ENCODE measurements at places on chromosomes 11 and 22.

DNA sequence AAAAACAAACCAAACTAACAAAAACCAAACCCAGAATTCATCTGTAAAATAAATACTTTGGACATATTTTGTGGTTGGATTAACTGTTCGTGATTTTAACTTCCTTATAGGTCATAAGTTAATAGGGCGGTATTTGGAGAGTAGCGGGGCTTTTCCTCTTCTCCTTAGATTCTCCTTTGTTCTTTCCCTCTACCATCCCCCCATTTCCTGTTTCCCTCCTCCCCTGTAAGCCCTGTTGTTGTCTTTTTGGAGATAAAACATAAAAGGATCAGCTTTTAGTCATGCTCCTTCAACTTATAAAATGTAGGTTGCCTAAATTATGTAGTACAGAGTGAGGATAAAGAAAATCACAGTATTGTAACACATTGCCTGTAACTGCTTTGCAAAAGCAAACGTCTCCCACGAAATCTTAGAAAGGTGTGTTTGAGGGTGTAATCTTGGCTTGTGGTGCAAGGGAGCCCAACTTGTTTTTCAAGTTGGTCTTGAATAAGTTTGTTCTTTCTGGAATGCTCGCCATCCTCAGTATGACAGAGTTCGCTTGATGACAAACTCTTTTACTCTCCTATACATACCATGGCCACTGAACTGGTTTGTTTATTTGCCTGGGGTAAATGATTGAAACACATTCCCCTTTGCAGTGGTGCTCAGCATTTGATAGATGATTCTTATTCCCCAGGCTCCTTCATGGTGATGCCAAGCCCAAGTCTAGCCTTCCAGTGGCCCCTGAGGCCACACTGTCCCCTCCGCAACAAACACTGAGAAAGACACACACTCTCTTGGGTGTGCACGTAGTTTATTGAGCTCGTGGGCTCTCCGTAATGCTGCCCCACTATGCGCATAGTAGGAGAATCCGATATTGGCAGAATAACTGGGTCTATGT lies 49.4 kb downstream of the TEAD1 start:
- DNase-seq = no peak

- no peak for DNase-seq
These were observed 920 bp upstream of the KCNK7 start for GRCh38 chr11:65596520-65596919.

- DNase-seq = no peak
These were observed 93.8 kb downstream of the NECTIN1 start for GRCh38 chr11:119635041-119635740.

DNA sequence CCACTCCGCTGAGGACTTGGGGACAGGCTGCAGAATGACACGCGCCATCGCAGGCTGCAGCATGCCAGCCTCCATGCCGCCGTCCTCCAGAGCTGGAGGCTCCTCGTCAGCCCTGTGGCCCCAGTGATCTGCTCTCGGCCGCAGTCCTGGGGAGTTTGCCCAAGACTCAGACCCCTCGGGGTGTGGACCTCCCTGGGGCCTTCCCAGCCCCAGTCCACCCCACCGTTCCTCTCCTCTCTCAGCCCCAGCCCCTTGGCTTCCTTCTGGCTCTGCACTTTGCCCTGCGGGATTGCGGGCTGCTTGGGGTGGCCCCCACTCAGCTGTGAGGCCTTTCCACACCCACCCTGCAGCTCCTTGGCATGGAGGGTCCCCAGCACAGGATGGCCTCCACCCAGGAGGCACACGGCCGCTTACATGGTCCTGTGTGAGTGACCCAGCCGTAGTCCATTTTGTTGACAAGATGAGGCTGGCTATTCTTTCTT lies 414.9 kb downstream of the TBC1D22A start:
- no peak for DNase-seq

DNA sequence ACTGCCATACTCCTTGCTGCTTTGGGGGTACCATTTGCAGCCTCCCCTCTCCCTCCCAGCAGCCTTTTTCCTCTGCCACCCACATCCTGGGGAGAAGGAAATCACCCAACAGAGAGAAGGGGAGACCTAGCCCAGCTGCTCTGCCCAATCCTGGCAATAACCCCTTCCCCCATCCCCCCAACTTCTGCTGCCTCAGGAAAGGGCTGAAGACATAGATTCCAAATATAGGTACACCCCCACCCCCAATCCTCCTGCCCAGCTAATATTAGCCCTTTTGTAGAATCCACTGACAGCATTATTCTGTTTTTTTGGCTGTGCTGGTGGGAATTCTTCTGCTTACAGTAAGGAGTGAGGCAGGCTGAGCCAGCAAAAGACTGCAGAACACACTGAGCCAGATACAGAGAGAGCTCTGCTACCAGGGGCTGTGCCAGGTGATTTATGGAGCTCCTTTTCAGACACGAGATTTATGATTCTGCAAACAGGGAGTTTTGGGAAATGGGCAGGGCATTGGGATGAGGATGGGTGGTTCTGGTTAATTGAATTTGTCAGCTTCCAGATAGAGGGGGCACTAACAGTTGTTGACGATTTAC lies 164.0 kb downstream of the TENM4 start:
- DNase-seq = no peak

DNA sequence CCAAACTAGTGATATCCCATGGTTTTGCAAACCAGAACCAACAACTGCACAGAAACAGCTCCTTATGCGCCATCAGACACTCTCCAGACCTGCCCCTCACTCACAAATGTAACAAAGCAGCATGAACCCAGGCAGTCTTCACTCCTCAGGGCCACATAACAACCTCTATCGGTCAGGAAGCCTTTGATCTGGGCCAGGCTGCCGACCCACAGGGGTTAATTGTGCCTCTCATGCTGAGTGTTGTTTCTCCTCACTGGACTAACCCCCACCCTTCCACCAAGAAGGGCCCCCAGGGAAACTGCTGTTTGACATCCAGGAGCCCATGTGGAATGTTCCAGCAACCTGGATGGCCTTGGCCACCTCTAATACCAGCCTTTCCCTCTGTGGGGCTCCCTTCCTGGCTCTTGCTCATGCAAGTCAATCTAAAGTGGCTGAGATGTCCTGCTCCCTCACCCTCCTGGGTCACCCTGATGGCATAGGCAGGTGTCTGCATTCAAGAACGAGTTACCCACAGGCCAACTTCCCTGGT lies 7.9 kb upstream of the RGL4 start:
- DNase-seq = no peak

- no peak for DNase-seq
These were observed 4.0 kb upstream of the WNT11 start for GRCh38 chr11:76209973-76210930.

DNA sequence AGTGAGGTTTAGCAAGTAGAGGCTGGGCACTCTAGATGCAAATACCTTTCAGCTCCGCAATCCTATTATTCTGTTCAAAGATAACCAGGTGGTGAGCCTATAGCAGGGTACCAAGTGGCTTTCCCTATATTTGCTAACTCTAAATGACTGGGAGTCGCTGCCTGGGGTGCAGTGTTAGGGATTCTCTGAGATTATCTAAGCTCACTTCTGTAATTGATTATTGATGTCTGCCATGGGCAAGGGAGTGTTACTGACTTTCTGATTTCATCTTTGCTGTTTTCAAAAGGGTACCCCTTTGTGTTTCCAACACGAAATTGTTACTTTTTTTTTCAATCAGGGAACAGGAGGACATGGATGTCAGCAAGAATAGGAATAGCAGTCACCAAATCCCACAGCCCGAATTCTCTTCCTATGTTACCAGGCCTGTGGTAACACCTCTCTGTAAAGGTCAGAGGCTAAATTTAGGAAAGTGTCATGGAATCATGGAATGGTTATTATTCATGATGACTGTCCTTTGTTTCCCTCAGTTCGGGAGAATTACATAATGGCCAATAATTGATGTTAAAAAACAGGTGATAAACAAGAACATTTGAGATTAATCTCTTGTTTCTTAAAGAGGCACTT lies 62.6 kb upstream of the CRYBB3 start:
- DNase-seq = no peak

GRCh38 chr11:47394322-47395222 lies 13.8 kb upstream of the SLC39A13 start:
- DNase-seq = peak; percentile 71

DNA sequence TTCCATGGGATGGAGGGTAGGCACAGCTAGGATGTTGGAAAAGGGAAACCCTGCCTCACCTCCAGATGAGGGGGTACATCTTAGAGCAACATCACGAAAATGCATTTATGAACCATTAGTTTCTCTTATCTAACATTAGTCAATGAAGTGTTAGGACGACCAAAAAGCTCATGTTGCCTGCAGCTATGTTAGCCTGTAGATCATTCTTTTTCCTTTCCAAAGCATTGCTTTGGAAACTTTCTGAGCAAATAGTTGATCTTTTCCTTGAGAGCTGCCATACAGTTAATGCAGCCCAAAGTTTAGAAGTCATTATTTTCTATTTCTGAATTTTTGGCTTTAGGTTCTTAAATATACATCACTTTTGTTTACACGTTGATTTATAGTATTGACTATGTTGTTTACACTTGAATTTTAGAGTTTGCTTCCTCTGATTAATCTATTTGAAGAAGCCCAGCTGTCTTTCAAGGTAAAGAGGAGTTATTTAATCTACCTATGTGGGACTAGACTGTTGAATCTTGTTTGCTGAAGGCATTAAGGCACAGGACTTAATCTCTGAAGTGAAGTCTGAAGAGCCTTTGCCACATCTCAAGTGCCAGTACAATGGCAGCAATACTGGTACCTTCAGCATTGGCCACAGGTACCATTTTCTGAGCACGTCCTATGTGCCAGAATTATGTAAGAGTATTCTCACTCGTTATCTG lies 11.0 kb downstream of the POU2AF3 start:
- DNase-seq = no peak

GRCh38 chr11:133518702-133519264 lies 13.5 kb downstream of the OPCML start:
- DNase-seq = no peak

GRCh38 chr11:36376009-36376887 lies 80.2 kb downstream of the PRR5L start:
- DNase-seq = no peak

GRCh38 chr11:110837603-110838002 lies 125.4 kb upstream of the ARHGAP20 start:
- no peak for DNase-seq

- DNase-seq = no peak
These were observed 10.2 kb upstream of the GRK3 start for GRCh38 chr22:25554238-25554671.

DNA sequence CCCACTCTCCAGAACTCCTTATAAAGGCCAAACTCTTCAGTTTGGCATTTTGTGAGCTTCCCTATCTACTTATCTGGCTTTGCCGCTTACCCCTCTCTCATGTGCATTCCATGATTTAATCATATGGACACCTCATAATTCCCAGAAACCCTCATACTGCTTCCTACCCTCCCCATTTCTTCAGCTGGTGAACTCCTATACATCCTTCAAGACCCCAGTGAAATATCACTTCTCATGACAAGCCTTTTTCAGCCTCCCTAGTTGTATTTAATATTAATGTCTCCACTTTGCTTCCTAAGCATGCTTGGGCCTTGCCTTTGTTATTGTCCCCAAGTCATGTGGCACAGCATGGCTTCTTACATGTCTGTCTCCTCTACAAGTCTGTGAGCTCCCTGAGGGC lies 13.7 kb upstream of the TSPAN18 start:
- no peak for DNase-seq

GRCh38 chr11:11155962-11156815 lies 196.9 kb downstream of the CSNK2A3 start:
- no peak for DNase-seq

DNA sequence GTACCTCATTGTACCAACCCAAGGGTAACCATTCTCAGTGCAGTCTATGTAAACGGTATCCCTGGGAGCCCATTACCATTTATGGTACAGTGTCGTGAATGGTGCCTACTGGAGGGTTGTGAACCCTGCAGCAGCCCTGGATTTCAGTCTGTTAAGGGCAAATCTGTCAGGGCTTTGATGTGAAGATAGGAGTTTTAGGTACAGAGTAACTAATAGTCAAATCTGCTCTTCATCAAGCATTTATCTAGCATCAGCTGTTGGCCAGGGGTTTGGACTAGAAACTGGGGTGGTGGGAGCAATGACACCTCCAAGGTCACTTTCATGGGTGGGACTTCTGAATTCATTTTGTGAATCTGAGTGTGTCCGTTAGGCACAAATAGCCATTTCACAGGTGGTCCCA lies 50.6 kb upstream of the RFPL3 start:
- no peak for DNase-seq

DNA sequence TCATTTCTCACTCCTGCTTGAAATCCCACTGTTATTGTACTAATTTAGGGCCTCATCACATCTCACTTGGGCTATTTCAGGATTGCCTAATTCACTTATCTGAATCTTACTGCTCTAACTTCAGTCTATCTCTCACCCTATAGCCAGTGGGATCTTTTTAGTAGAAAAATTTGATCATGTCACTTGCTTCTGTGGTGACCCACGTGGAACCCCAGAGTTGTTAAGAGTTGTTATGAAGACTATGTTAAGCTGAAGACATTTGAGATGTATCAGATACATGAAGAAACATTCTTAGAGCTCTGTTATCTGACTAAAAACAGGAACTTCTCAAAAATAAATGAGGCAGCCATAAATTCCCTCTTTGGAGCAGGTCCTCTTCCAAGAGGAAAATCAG lies 1375.6 kb upstream of the TENM4 start:
- no peak for DNase-seq

GRCh38 chr11:33643167-33643824 lies 57.3 kb downstream of the C11orf91 start:
- DNase-seq = no peak

- no peak for DNase-seq
These were observed 117.8 kb downstream of the C11orf91 start for GRCh38 chr11:33582636-33583325.

DNA sequence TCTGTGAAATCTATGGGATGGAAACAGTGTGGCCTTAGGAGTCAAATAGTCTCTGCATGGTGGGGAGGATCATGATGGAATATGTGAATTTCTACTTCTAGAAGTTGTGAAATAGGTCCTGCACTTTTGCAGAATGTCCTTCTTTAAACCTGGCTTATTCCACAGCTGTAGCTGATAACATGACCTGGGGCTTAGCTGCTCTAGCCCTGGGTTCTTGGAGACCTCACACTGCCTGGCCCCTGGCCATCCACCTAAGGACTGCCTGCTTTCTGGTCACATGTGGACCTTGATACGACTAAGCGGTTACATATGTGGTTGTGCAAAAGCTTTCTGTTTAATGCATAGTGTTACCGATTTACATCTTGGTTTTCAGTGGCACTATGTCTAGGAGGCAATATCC lies 88.2 kb downstream of the SWAP70 start:
- DNase-seq = no peak

DNA sequence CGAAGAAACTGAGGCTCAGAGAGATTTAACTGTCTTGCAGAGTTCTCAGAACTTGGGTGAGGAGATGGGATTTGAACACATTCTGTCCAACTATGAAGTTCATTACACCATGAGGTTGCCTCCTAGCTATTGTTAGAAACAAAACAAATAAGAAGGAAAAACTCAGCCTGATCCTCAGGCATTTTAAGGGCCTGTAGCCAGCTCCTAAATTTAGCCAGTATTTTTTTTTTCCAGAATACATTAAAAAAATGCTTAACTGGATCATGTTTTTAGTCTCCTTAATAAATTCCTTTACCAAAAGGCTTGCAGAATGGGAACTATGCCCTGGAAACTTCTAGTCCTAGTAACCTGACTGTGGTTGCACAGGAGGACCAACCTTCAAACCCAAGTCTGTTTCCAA lies 212.0 kb downstream of the CSNK2A3 start:
- DNase-seq = no peak

Data from immature natural killer cell (primary cell).